Suppressor macrophage (primary cell): ENCODE measurements at places on chromosomes 13 and 19.

DNA sequence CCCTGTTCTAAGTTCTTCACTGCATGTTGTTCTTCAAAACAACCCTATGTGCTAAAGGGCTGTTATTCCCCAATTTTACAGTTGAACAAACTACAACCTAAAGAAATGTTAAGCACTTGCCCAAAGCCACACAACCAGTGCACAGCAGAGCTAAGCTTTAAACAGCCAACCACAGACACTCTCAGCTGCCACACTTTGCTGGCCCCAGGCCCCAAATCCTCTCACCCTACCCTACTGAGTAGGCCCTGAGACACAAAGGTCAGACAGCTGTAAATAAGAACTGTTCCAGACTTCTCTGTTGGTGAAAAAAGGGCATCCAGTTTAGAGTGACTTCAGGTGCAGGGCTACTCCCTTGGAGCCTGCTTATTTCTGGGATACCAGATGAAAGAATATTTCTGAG lies 30.0 kb downstream of the GRIK5 start:
- DNase-seq: no peak

DNA sequence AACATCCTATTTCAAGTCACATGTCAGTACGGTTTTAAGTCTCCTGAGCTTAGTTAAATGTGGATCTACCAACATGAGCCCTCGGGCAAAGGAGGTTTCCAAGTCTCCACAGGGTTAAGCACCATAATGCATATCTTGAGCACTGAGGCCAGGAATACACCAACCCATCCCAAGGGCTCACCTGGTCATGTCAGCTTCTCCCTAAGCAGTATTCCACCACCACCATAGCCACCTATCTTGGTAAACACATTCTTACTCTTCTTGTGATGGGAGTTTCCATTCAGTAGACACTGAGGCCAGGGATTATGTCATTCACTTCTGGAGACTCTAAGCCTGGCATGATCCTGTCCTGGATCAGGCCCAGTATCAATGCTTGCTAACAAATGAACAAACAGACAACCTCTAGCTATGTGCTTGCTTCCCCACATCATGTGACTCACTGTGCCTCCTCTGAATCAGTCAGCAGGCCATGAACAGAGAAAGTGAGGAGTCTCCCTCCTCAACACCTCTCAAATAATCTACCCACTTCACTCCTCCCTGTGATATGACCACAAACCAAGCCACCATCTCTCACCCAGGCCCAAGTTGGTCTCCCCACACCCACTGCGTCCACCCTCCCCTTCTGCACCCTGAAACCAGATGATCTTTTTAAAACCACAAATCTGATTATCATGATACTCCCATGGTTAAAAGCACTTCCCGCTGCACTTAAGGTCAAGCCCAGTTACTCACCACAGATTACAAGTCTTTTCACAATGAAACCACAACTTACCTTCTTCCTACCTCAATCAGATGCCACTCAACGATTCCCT lies 5.8 kb downstream of the PEG3 start:
- no peak for DNase-seq

DNA sequence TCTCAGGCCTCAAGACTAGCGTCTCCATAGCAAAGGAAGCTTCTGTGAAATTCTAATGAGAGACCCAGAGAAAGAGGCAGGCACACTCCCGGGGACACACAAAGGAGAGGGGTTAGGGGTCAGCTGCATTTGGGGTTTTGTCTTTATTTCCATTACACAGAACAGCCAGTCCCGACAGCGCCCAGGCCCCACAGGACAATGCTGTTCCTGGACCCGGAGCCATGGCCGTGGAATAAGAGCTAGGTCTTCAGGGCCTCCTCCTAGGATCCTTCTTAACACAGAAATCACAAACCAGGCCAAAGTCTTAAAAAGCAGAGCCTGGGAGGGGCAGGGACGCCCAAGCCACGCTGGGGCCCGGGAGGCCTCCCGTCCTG lies 22.8 kb downstream of the KCTD15 start:
- DNase-seq: no peak

- no peak for DNase-seq
Measured at GRCh38 chr13:33446821-33447725, 161.5 kb upstream of the STARD13 start.

DNA sequence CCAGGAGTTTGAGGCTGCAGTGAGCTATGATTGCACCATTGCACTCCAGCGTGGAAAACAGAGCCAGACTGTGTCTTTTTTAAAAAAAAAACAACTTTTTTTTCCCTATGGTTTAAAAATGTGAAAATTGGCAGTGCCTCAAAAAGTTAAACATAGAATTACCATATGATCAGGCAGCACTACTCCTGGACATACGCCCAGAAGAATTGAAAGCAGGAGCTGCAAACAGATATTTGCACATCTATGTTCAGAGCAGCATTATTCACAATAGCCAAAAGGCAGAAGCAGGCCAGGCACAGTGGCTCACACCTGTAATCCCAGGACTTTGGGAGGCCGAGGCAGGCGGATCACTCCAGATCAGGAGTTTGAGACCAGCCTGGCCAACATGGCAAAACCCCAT lies 3.8 kb upstream of the RETN start:
- no peak for DNase-seq

- DNase-seq: no peak
Measured at GRCh38 chr13:22776394-22777186, 404.2 kb upstream of the SGCG start.

DNA sequence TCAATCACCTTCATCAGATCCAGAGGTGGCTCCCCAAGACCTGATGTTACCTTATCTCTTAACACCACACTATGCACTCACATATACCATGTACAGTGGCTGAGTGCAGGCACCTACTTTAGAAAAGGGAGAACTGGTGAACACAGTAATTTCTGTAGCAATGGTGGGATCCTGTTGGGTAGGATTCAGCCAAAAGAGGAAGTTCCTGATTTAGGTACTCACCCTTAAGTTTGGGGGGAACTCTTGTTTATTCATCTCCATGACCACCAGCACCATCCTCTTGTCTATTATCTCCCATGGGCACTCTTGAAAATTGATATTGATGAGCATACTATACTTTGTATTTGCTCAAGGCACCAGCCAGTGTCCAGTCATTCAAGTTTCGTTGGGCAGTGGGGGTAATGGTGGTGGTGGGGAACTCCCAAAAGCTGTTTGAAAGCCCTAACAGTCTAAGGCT lies 324.4 kb downstream of the LMO7 start:
- no peak for DNase-seq
